ENCODE measurements at places on chromosomes 16 and 17. TPM values are rescaled to one million over a fixed set of nuclear protein-coding genes. Genes with fewer than 3 reads are reported as not detected.

The PYY gene
- not detected for total RNA-seq

DNA sequence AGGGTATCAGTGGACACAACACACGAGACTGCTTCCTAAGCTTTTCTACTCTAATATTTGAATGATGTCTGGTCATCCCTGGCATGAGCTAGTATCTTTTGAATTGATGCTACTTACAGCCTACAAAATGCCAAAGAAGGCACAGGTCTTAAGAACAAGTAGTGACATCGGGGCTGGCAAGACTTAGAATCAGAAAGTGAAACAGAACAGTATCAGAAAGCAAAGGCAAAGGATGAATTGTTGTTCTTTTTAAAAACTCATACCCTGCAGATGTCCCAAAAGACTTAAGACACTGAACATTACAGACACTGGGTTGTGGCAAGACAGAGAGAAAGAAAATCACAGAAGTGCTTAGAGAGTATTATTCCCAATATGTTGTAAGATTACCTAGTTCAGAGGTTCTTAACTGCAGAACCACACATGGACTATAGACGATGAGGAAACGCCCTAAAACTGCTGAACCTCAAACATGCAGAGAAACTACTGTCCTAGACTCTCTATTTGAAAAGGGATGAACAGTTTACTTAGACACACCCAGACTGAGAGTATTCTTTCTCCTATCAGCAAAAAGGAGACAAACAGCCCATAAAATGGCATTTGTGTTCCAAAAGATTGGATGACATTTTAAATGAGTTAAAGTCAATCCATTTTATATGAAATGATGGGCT is 12.5 kb downstream of the ZNF19 start:
- H3K4me3 ChIP-seq = no peak overlapping the region
- DNase-seq = no peak
- H3K36me3 ChIP-seq = no peaks in the 10 kb centered on the region
- no peaks in the 10 kb centered on the region for H3K4me1 ChIP-seq
- H3K27me3 ChIP-seq = no peaks in the 10 kb centered on the region

- H3K4me1 ChIP-seq = peaks cover 52% of the 10 kb centered on the region
- H3K27ac ChIP-seq = no peak overlapping the region
- H3K36me3 ChIP-seq = no peaks in the 10 kb centered on the region
- H3K27me3 ChIP-seq = peaks cover 12% of the 10 kb centered on the region
- peak; percentile 84 for DNase-seq
These were observed 3.0 kb upstream of the CHD3 start for GRCh38 chr17:7885367-7886226.

- no peak overlapping the region for H3K27ac ChIP-seq
- no peaks in the 10 kb centered on the region for H3K36me3 ChIP-seq
- peak overlapping the region; percentile 79 for H3K4me3 ChIP-seq
- no peaks in the 10 kb centered on the region for H3K27me3 ChIP-seq
- DNase-seq = no peak
These were observed 1.3 kb upstream of the ST3GAL2 start for GRCh38 chr16:70440009-70440692.

DNA sequence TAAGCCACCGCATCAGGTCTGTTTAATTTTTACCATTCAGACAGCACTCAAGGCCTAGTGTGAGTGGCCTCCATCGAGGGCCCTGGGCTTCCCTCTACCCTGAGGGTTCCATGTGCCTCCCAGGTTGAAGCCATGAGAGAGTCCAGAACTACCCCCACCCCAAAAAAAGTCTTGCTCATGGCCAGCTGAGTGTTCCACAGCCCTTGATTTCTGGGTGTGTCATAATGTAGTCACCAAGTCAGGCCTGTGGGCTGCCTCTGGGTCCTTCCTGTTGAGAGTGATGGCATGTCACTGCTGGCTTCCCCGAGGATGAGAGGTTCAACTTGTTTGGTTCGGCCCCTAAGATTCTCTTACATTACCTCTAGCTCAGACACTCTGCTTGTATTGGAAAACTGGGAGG is 100.6 kb downstream of the PITPNC1 start:
- no peaks in the 10 kb centered on the region for H3K36me3 ChIP-seq
- DNase-seq = no peak
- H3K27ac ChIP-seq = no peak overlapping the region
- H3K27me3 ChIP-seq = no peaks in the 10 kb centered on the region

GRCh38 chr16:79658301-79659033 is 57.9 kb upstream of the MAF start:
- no peaks in the 10 kb centered on the region for H3K27me3 ChIP-seq
- peak; percentile 13 for DNase-seq
- H3K36me3 ChIP-seq = no peaks in the 10 kb centered on the region
- no peak overlapping the region for H3K4me3 ChIP-seq
- no peak overlapping the region for H3K27ac ChIP-seq

DNA sequence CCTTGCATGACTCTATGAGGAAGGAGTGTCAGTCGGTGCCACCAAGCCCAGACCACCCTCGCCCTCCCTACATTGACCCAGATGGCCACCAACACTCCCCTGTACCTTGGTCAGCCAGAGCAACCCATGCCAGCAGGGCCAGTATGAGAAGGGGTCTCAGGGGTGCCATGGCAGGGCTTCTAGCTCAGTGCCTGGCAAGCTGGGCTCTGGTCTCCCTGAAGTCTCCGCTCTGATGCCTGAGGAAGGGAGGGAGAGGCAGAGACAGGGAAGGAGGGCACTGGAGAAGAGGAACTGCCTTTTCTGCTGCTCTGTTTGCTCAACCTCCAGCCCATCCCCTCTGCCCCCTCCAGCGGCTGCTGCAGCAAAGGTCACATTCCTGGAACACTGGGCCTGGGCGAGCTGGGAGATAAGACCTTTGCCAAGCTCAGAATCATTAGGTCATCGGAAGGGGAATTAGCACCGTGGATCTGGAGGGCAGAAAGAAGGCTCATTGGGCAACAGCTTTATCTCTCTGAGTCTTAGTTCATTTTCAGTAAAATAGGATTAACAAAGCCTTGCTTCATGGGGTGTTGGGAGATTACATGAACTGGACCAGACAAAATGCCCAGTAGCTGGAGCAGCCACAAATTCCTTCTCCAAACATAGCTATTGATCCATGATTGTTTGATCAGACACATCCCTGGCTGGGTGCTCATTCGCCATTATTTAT is at the start of gene VTN:
VTN (minus strand) TSS at position 273 of the 709 bp plus-strand sequence; CDS start at position 169, 104 bp downstream.
- peaks cover 34% of the 10 kb centered on the region for H3K27me3 ChIP-seq
- no peaks in the 10 kb centered on the region for H3K36me3 ChIP-seq
- H3K4me3 ChIP-seq = peak within 1 kb of the TSS; percentile 66
- peaks cover 13% of the 10 kb centered on the region for H3K4me1 ChIP-seq
- H3K27ac ChIP-seq = peak within 1 kb of the TSS; percentile 43

GRCh38 chr17:62101515-62101914 is 36.4 kb upstream of the MED13 start:
- no peaks in the 10 kb centered on the region for H3K27me3 ChIP-seq
- no peak overlapping the region for H3K4me3 ChIP-seq
- no peaks in the 10 kb centered on the region for H3K4me1 ChIP-seq

The SCN4A gene
- 1.8 TPM for total RNA-seq

- no peaks in the 10 kb centered on the region for H3K36me3 ChIP-seq
- no peak for DNase-seq
These were observed 61.9 kb downstream of the ARHGAP17 start for GRCh38 chr16:24953306-24953705.

The ARHGDIG gene
- total RNA-seq = not detected

- H3K27ac ChIP-seq = no peak overlapping the region
- no peaks in the 10 kb centered on the region for H3K36me3 ChIP-seq
- no peak for DNase-seq
- H3K27me3 ChIP-seq = no peaks in the 10 kb centered on the region
These were observed 86.4 kb downstream of the SOCS1 start for GRCh38 chr16:11169641-11170040.

The EPX gene
- not detected for total RNA-seq

- no peak for DNase-seq
- no peak overlapping the region for H3K27ac ChIP-seq
- no peak overlapping the region for H3K4me3 ChIP-seq
- no peaks in the 10 kb centered on the region for H3K36me3 ChIP-seq
These were observed 3.9 kb downstream of the SPACA3 start for GRCh38 chr17:32995416-32996045.

GRCh38 chr17:35052241-35052610 is 11.3 kb downstream of the RFFL start:
- no peaks in the 10 kb centered on the region for H3K27me3 ChIP-seq
- H3K4me1 ChIP-seq = peaks cover 46% of the 10 kb centered on the region
- no peaks in the 10 kb centered on the region for H3K36me3 ChIP-seq
- no peak for DNase-seq
- no peak overlapping the region for H3K27ac ChIP-seq

Measured in neural progenitor cell (in vitro differentiated cells).